KBM-7 (cell line): ENCODE measurements at places on chromosomes 16 and 17.

DNA sequence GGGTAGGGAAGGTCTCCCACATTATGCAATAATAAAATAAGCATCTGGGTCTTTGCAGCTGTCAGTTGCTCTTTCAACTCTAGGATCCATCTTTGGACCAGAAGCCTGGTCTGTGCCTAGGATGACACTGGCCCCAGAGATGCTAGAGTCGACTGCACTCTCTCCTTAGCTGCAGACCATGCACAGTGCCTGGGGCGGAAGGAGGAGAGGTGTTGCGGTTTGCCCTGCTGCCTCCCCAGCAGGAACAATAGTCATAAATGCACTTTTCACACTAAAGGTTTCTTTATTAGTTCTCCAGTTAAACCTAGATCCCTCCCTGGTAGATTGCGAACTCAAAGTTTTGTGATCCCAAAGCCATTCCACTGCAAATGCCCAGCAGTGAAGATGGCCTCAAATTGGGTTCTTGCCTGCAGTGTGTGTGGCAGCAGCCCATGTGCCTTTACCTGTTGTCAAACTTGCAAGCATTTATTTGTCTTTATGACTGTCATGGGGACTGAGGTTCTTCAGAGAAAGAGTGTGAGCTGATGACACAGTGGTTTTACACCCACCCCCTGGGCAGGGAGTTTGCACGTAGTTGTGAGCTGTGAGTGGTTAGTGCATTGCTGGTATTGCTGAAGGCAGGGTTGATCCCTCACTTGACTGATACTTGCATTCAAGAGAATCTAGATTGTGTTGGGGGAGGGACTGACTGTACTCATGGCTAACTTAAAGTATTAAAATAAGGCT is 10.3 kb downstream of the ATXN1L start:
- no peak for DNase-seq

GRCh38 chr16:89572485-89573205 is 2.9 kb upstream of the CPNE7 start:
- peak; percentile 24 for DNase-seq

DNA sequence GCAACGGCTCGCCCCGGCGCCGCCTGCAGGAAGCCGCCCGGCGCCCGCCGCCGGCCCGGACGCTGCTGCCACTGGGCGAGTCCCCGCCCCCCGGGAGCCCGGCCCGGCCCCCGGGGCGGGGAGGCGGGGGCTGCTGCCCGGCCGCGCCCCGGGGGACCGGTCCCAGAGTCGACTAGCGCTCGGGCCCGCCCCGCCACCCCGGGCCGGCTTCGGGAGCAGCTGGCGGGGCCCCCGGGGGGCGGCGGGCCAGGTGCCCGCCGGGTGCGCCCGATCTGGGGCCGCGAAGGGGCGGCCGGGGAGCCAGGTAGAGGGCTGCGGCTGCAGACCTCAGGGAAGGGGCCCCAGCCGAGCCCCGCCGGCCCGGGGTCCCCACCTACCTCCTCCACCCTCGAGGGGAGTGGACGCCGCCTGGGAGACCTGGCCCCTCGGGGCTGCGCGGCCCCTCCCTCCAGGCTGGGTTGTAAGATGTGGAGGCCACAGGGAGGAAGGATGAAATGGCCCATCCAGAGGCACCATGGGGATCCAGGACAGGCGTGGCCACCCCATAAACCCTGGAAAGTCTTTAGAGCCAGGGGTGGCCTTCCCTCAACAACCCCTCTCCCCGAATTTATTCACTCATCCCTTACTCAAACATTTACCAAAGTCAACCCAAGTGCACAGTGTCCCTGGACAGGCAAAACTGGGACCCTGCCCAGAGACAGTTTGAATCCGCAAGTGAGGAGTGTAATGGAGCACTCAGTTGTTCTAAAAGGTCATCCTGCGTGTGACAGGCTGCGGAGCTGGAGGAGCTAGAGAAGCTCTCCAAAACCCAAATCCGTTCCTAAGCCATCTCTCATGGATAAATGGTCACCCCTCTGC is at the start of gene CDYL2:
CDYL2 (minus strand) TSS at position 73 of the 858 bp plus-strand sequence. CDS start 425 bp downstream, outside the sequence.
- no peak for DNase-seq

DNA sequence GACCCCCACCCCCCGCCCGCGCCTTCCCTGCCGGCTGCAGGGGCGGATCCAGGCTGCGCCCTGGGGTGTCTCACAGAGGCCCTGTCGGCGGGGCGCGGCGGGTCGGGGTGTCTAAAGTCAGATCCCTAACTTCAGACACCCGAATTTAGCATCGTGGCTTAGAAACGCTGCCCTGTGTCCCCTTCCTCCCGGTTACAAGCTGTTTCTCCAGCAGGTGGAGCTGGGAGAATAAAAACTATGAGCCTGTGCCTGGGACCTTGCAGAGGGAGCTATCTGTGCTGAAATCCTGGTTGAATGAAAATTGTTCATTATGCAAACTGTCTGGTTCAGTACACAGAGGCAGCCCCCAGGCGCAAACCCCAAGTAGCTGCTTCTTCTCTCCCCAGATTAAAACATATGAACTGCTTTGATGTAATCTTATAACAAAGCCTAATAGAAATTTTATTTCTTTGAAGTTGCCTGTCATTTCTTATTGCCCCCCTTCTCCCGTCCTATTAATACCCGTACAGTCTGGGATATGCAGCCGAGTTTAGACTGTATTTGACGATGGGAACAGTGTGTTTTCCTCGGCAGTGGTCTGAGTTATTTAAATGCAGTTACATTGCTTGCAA is 79.0 kb downstream of the RPA1 start:
- peak; percentile 85 for DNase-seq

- no peak for DNase-seq
These were observed 30.5 kb downstream of the TMEM11 start for GRCh38 chr17:21183468-21183867.

- no peak for DNase-seq
These were observed 10.1 kb downstream of the C16orf90 start for GRCh38 chr16:3485097-3485745.

DNA sequence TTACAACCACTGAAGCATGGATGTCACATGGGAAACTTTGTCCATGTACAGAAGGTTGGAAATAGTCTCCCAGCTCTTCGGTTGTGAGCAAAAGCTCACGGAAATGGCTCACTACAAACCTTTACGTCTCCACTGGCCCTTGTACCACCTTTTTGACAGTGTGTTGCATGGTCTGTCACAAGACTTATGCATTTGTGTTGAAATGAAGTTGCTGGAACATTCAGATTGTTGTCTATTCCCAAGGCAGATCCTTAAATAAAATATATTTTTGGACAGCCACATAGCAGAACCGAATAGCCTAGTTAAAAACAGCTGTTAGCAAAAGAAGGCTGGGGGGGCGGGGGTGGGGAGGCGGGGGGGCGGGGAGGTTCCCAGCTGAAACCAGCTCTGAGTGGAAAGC is 39.2 kb downstream of the KNOP1 start:
- no peak for DNase-seq

DNA sequence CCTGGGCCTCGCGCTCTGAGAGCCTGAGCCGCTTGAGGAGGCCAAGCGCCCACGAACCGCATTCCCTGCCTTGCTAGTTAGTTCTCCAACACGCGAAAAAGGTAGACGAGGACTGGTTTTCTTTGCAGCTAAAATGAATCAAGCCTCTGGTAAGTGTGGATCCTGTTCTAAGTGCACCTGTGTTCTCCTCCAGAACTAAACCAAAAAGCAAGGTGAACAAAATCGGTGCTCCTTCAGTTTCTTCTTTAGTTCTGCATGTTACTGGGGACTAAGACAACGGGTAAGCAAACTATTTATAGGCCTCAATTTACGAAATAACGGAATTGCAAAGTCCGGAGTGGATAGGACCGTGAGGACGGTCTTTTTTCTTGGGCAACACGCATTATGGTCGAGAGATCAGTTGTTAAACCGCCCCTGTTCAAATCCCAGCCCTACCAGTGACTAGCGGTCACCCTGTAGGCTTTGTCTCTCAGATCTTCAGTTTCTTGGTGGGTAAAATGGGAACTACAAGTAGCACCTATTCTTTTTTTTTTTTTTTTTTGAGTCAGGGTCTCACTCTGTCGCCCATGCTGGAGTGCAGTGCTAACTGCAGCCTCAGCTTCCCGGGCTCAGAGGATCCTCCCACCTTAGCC is 993 bp upstream of the ANKRD11 start:
- peak; percentile 55 for DNase-seq

- no peak for DNase-seq
These were observed 26.0 kb downstream of the PITPNC1 start for GRCh38 chr17:67403065-67403464.

GRCh38 chr17:78416791-78417530 is 38.5 kb downstream of the PGS1 start:
- DNase-seq = peak; percentile 54

DNA sequence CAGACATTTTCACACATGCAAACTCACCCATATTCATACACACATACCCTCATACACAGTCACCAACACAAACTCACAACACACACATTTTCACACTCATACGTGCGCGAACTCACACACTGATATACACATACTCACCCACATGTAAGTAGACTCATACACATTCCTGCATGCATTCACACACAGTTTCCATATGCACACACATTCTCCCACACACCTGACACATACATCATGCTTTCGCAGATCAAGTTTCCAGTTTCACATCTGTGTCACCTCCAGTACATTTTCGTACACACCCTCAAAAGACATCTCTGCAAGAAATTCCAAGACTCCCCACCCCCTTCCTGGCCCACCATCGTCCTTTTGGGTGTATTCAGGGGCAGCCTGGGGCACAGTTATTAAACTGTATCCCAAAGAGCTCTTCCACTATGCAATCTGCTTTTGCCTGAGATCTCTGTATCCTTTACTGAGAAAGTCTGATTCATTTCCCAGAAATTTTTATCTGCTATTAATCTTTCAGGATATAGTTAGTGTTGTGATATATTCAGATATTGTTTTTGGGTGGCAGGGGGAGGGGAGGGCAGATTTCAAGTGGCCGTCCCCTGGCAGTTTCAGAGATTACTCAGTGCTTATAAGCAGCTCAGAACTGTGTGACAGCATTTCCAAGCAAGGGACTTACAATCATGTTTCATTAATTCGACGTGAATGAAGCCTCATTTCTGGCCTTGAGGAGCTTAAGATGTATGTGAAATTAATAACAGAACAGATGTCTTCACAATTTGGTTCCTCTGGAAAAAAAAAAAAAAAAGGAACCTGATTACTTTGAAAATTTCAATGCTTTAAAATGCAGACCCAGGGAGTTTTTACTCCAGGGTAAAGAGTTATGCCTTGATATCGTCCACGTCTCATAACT is 35.3 kb upstream of the MMP2 start:
- no peak for DNase-seq

DNA sequence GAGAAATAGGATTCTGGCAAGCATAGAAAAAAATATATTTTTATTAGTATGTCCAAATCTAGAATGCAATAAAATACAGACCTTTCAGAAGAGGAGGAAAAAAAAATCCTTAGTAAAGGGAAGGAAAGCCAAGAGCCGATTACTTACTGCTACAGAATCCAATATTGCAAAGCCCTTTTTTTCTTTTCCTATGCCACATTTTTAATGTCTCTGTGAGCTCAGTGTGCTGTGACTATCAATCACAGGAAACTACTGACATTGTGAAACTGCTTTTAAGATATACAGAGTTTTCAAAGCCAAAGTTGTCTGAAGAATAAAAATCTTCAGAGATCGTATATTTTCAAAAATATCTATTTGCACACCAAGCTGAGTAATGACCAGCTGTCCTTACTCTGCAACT is 120.4 kb downstream of the CHD9NB start:
- no peak for DNase-seq

DNA sequence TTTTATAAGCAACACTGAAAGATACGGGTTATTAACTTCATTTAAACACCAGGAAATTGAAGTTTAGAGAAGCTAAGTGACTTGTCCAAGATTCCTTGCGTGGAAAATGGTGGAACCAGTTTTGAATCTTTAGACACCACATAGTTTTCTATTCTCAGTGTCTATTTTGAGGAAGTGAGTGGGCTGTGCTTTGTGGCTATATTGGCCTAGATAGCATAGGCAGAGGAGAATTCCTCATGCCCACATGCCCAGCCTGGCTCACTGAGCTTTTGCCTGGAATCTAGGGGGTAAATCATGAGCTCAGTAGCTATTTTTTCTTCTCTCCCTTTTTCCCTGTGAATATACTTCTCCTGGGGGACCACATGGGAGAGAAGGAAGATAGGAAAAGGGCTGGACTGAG is 431.3 kb downstream of the HS3ST3B1 start:
- no peak for DNase-seq

- no peak for DNase-seq
These were observed 119.0 kb upstream of the HS3ST2 start for GRCh38 chr16:22694887-22695382.

DNA sequence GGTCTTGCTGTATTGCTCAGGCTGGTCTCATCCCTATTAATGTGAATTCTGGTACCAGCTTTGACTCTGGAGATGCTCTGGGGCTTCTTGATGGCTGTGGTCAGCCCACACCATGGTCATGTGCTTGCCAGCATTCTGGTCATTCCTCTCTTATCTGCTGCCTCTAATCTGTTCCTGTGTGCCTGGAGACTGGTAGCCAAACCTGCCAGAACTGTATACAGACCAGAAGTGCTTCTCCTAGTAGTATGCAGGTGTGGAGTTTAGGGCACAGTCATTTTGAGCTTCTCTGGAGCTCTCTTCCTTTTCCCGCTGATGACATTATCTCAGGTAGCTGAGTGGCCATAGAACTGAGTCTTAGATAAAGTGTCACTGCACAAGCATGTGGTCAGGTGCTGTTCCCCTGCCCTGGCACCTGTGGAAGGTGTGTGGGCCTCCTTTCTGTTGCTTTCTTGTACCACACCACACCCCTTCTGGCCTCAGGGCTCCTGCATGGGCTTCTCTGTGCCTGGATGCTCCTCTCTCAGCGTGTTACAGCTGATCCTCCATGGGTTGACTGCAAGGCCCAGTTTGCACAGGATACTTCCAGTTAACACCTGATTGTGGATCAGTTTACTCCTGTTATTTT is 162.7 kb downstream of the SPECC1 start:
- no peak for DNase-seq

DNA sequence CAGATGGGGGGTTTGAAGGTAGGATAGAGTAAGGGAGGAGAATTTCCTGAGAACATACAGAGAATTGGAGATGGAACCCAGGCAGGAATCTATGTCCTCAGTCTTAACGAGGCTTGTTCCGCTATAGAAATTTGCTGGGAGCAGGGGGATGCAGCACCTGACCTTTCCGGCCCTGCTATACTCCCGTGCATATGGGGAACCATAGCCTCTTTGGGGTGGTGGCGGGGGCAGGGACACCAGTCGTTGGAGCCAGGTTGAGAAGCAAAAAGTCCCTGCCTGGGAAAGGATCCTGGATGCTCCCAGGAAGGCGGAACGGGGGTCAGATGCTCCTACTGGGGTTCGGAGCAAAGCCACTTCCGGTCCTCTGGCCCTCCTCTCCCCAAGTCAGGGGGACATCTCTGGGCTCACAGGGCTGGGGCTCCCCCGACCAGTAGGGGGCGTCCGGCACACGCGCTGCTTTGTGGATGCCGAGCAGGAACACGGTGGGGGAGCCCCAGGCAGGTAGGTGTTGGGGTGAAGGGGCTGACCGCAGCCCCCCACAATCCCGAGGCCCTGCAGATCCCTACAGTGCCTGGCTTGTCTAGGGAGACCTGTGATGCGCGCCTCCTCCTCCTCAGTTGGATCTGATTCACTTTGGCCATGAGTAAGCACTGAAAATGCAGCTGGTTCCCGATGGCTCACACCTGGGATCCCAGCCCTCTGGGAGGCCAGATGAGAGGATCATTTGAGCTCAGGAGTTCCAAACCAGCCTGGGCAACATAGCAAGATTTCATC is 15.5 kb upstream of the TFAP4 start:
- DNase-seq = peak; percentile 68
